Stimulated activated CD8-positive, alpha-beta memory T cell treated with anti-CD3 and anti-CD28 coated beads, Interleukin-4, amount 100 ng/mL, for 1 hour (primary cell): ENCODE measurements at places on chromosomes 4 and X.

DNA sequence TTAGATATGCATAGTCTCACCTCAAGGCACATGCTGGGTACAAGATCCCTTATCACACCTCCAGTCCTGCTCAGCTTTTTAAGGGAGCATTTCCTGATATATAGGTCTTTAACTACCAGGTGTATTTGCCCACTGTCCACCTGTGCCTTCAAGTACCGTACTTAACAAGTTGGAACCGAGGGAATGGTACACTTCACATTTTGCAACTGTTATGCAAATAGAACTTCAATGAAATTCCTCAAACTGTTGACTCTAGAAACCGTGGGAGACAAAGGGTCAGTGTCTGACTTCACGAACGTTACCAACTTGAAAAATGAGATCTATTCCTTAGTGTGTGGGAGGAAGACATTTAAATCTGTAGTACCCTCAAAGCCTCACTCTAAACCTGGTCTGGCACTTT is 5.2 kb downstream of the TRIM2 start:
- no peak for DNase-seq

- DNase-seq = no peak
These were observed 52.0 kb upstream of the ACSL4 start for GRCh38 chrX:109785053-109785452.

DNA sequence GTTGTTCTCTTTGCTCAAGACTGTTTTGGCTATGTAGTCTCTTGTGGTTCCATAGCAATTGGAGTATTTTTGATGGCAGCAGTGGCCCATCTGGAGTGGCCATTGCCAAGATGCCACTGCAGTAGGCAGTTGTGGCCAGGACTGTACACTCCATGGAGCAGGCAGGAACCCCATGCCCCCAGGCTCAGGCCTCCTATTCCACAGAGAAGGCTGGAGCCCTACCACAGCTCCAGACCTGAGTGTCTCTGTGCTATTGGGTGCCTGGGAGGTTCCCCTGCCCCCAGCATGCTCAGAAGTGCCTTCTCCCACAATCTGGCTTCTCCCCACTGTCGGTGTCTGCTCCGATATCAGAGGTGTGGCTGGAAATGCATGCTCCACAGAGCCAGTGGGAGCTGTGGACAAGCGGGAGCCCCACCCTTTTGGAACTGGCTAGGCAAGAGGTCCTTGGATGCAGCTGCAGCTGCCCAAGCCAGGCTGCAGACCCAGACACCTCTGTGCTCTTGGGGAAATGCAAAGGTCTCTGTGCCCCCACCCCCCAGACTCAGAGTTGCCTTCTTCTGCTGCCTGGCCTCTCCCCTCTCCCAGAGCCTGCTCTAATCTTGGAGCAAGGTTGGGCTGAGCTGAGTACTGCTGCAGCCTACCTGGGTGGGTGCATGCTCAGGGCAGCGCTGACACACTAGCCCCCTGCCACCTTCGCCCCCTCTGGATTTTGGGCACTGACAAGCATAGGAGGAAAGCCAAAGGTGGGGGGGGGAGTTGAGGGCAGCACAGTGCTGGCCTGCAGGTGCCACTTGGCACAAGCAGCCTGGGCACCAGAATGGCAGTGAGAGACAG is 46.6 kb upstream of the UBE2NL start:
- DNase-seq = no peak

DNA sequence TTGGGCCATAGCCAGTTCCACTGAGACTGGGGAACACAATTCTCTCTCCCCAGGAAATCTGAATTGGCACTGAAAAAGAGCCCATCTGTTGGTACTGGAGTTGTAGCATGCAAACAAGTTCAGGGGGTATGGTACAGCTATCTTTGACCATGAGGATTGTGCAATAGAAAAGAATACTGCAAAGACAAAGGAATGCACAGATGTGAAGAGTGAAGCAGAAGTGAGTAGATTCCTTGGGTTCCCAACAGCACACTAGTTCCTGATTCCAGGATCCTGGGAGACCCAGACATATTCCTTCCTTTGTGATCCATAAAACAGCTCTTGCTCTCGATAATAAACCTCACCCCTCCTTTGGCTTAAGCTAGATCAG is 43.3 kb upstream of the CTAG2 start:
- DNase-seq = no peak

DNA sequence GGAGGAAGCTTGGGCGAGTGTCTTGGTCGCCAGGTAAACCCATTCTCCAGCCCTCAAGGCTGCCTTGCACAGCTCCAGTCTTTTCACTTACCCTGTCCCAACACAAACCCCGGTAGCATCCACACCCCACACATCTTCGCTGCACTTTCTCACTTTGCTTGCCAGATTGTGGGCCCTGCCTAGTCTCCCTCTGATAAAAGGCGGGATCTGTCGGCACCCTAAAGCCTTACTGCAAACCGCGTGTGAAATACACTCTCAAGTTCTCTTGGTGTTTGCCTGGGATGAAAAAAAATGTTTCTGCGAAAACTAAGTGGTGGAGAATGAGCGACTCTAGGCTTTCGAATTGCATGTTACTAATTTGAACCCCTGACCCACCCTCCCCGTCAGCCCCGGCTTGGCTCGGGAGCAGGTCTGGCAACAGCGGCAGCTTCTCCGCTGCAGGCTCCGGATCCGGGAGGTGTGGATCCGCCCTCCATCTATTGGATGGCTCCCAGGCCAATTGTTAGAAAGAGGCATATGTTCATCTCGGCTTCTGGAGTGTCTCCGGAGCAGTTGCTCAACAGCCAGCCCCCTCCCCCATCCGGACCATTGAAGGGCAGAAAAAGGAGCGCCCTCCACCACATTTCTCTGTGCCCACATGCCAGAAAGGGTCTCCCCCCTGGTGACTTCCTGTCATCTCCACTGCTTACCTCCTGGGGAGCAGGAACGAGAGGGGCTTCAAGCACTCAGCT is 3.0 kb upstream of the CITED1 start:
- DNase-seq = no peak

DNA sequence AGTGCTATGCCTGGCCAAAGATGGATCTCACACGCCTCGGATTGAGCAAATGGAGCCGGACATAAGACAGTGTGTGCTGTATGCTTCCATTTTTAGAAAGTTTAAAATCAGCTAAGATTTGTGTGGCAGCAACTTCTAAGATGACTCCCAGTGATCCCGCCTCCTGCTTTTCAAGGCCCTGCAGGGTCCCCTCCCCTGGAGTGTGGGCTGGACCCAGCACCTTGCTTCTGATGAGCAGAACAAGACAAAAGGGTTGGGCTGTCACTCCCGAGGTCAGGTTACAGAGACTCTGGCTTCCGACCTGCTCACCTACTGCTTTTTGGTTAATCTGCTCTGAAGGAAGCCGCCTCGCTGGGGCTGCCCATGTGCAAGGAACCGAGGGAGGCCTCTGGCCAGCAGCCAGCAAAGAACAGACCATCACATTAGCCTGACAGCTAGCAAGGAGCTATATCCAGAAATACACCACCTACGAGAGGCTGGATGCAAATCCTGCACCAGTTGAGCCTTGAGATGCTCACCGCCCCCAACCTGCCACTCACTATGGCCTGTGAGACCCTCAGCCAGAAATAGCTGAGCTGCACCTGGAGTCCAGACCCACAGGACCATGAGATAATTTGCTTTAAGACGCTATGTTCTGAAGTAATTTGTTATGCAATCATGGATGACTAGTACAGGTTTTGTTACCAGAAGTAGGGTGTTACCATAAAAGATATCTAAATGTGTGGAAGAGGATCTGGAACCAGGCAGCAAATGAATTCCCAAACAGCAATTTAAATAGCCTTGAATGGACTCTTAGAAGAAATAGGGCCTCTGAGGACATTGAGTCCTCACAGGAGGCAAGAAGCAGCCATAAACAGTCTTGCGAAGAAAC is 47.6 kb downstream of the CRMP1 start:
- no peak for DNase-seq

DNA sequence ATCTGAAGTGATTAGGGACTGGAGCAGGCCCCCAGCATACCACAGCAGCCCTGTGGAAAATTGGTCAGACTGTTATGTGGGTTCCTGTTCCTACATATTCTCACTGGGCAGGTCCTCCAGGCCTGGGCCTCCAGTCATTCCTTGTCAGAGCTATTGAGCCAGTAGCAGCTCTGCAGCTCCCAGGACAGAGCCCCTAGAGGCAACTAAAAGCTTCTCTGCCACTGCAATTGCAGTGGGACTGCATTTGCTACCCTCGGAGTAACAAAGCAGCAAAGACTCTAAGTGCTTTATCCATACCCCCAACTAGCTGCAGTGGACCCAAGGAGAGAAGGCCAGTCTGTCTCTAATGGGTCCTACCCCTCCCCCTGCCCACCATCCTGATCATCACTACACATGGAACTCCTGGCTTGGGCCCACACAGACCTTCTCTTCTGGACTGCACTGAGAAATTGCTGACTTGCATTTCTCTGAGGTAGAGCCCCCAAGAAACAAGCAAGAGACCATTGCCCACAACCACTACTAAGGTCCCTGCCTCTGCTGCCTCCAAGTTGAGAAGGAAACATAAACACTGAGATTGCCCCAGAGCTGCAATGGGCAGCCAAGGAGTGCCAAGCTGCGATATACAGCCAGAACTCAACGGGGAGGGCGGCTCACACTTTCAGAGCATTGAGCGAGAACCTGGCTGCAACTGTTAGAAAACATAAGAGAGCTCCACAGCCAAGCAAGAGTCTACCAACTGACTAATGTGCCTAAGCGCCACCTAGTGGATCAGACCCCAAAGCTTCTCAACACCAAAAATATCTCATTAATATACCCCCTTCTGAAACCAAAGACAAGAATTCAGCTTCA is 738.7 kb upstream of the NDST4 start:
- no peak for DNase-seq

DNA sequence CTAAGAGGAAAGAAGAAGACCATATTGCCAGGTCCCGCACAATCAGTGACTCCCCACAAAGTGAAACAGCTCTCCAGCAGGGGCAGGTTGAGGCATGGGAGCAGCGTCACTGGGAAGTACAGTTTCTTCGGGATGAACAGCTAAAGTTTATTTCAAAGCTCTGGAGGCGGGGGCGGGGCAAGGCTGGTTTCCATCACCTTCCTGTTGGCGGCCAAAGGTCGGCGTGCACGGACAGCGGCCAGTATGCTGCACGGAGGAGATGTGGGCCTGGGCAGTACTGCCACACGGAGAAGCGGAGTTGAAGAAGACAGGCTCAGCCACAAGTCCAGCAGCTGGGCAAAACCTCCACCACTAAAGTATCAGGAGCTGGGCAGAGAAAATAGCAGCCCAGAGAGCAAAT is 951 bp upstream of the ZNF518B start:
- DNase-seq = no peak

- DNase-seq = no peak
These were observed 125.5 kb downstream of the GPC3 start for GRCh38 chrX:133859860-133860259.

- no peak for DNase-seq
These were observed 135.0 kb upstream of the SCML1 start for GRCh38 chrX:17602245-17602644.

GRCh38 chr4:38523524-38524448 is 140.2 kb upstream of the KLF3 start:
- no peak for DNase-seq
